ENCODE measurements at places on chromosomes 16 and 17.
A peak's percentile ranks its signal among the peaks of the same experiment; 100 is the strongest.

- no peak for DNase-seq
These were observed 44.6 kb downstream of the SMPD3 start for GRCh38 chr16:68403704-68404103.

GRCh38 chr17:47959825-47960655 is 2.4 kb upstream of the PRR15L start:
- DNase-seq = no peak

GRCh38 chr17:58219789-58220183 is 731 bp upstream of the MKS1 start:
- DNase-seq = no peak

DNA sequence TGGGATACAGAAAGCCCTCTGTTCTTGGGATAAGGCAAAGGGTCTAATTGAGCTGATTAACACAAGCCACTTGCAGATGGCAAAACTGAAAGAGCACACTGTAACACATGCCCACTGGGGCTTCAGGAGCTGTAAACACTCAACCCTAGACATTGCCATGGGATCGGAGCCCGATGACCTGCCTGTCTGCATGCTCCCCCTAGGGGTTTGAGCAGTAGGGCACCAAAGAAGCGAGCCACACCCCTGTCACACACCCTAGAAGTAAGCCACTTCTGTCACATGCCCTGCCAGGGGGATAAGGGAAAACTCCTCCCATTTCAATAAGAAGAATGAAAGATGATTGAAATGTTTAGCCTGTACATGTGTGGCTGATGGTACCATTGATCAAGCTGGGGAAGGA is 81.3 kb upstream of the IRX6 start:
- DNase-seq = no peak

DNA sequence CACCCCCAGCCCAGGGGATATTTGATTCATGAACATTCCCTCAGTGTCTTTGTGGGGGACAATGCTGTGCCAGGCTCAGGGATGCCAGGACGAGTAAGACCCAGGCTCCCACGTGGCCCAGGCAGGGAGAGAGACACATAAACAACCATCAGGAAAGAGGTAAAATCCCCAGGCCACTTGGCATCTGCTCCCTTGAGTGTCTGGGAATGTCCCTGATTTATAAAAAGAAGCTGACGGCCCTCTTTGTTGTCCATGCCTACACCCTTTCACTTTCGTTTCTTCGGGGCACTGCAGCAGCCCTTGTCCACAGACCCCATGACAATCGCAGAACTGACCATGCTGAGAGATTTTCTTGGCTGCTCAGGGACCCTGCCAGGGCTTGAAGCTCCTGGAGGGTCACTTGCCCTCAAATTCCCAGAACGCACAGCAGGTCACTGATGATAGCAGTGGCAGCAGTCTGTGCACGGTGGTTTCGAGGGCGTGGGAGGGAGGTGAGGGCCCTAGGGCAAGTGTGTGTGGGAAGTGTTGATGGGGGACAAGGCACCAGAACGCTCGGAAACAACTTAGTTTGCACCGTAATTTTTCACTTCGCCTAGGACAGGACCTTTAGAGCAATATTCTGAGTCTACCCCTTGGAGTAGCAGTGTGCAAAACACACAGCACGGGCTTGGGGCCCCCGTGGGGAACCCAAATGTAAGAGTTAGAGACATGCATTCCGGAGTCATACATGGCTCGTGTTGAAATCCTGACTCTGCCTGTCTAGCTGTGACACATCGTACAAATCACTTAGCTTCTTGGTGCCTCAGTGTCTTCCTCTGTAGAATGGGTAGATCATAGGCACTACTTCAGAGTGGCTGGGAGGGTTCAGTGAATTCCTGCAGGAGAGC is 4.7 kb downstream of the NOD2 start:
- no peak for DNase-seq

- DNase-seq = no peak
These were observed 9.8 kb downstream of the HLF start for GRCh38 chr17:55274355-55275255.

- no peak for DNase-seq
These were observed 4.9 kb downstream of the INO80E start for GRCh38 chr16:30000735-30001631.

- DNase-seq = no peak
These were observed 12.7 kb upstream of the PABPN1L start for GRCh38 chr16:88878967-88879787.

DNA sequence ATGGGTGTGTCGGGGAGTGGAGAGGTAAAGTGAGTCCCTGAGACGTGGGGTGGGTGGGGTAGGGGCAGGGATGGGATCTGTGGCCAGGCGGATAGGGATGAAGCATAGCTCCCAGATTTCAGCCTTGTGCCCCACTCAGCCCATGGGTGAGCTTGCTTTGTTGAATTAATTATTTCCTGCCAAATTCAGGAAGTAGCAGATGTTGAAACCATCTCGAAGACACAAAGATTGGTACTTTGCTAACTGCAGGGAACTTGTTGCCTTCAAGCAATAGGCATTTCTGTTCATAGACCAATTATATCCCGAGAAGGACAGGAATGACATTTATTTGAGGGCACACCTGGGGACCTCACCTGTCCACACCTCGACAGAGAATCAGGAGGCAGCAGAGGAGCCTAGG is 11.0 kb upstream of the C16orf74 start:
- no peak for DNase-seq

DNA sequence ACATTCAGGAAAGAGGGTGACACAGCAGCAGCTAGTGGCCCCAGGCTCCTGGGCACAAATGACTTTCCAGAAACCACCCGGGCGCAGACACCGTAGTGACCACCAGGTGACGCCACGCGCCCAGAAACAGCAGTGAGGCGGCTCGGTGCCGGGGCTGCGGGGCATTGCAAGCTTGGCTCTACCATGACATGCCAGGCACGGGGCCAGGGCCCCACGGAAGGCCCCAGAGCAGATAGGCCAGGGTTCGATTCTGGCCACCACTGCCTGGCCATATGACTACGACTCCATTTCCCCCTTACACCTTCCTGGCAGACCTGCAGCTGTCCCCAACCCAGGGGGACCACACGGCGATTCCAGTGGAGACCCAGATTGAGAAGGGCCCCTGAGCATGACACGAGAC is 6.7 kb downstream of the RHBDF1 start:
- peak; percentile 64 for DNase-seq

DNA sequence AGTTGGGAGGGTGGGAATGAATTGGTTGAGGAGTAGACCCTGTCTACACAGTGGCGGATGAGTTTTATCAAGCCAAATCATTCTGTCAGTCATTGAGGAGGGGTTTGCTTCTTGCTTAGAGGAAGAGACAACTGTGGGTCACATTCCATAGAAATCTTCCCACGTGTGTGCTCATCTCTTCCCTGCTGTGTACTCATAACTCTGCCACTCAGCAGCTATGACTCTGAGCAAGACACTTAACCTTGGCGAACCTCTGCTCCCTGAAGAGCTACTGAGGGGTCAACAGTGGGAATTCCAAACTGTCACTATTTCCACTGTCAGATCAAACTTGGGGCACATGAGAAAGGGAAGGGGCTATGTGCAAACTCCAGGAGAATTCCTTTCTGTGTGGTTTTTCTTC is 72.6 kb upstream of the COX10 start:
- peak; percentile 28 for DNase-seq

- no peak for DNase-seq
These were observed 31.3 kb downstream of the TVP23A start for GRCh38 chr16:10787304-10787703.

GRCh38 chr16:64882078-64882784 is 239.6 kb downstream of the CDH11 start:
- no peak for DNase-seq

GRCh38 chr17:29369831-29370735 is 20.1 kb upstream of the TAOK1 start:
- peak; percentile 79 for DNase-seq

GRCh38 chr17:33977729-33978514 is 277.2 kb upstream of the CCL2 start:
- DNase-seq = no peak

DNA sequence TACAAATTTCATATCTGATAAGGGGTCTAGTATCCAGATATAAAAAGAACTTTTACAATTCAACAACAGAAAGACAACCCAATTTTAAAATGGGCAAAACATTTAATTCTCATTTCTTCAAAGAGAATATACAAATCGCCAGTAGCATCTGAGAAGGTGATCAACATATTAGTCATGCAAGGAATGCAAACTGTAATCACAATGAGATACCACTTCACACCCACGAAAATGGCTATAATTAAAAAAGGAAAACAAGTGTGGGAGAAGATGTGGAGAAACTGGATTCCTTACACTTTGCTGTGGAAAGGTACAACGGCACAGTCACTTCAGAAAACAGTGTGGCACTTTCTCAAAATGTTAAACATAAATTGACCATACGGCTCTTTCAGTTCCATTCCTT is 168.2 kb downstream of the VPS53 start:
- DNase-seq = no peak

DNA sequence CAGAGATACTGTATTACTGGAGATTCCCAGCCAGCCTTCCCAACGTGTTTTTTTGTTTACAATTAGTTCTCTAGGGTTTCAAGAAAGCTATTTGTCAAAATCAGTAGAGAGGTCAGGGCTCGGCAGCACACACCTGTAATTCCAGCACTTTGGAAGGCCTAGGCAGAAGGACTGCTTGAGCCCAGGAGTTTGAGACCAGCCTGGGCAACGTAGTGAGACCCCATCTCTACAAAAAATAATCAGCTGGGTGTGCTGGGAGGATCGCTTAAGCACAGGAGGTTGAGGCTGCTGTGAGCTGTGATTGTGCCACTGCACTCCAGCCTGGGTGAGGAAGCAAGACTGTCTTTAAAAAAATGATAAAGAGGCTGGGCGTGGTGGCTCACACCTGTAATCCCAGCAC is 19.4 kb downstream of the CBX1 start:
- DNase-seq = no peak

GRCh38 chr17:28247671-28248555 is 71.1 kb upstream of the TMEM97 start:
- DNase-seq = no peak

GRCh38 chr16:30416624-30417528 is 9.5 kb downstream of the ZNF771 start:
- no peak for DNase-seq

DNA sequence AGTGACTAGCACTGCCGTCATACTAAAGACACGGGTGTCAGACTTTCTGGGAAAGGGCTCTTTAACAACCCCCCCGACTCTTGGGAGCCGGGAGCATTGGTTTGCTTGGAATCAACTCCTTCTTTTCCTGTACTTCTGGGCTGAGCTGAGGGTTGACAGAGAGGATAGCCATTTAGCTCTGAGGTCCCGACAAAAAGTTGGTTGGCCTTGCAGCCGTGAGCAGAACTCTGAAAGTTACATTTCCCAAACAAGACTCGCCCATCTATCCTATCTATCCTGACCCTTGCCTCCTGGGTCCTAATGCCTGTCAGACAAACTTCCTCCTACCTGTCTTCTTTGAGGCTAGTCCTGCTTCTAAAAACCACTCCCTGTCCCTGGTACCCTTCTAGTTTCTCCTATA is 460.8 kb upstream of the TOM1L1 start:
- DNase-seq = no peak

GRCh38 chr16:47037746-47038458 is 64.4 kb upstream of the DNAJA2 start:
- peak; percentile 74 for DNase-seq

DNA sequence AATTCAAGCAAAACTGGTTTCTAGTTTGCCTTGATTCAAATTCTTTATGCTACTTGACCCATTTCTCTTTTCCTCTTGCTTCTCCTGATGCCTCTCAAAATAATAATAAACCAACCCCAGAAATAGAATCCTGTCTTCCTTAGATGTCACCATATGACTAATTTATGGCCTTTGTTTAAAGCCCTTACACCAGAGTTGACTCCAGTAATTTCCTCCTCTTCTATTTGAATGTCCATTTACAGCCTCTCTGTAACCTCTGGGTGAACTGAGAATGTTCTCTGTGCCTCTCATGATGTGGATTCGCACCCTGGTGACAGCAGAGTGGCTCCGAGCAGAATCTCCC is 31.5 kb downstream of the ZFHX3 start:
- DNase-seq = no peak

GRCh38 chr17:59830007-59830630 is 62.6 kb downstream of the TUBD1 start:
- peak; percentile 74 for DNase-seq

GRCh38 chr16:47817048-47817447 is 338.7 kb downstream of the ABCC12 start:
- no peak for DNase-seq

GRCh38 chr17:5715478-5715877 is 131.2 kb upstream of the NLRP1 start:
- DNase-seq = no peak

- peak; percentile 88 for DNase-seq
These were observed 27.6 kb downstream of the CMTM4 start for GRCh38 chr16:66668777-66669444.

- DNase-seq = no peak
These were observed 90.7 kb downstream of the USP31 start for GRCh38 chr16:23058576-23058975.

- DNase-seq = peak; percentile 83
These were observed 149.4 kb upstream of the HS3ST3A1 start for GRCh38 chr17:13750816-13751793.

DNA sequence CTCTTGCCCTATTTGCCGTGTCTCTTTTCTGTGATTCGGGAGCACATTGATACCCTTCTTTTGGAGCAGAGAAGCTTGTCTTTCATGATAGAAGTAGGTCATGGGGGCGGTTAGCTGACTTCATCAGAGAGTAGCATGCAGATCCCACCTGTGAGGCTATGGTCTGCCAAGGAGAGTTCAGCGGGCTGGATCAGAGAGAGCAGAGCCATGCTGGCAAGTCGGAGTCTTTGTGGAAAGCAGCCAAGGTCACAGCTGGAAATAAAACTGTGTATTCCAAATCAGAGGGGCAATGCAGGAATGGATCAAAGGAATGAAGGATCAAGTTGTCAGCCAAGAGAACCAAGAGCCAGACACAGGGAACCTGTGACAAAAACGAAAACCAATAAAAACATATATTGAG is 595.9 kb downstream of the WWOX start:
- DNase-seq = no peak

DNA sequence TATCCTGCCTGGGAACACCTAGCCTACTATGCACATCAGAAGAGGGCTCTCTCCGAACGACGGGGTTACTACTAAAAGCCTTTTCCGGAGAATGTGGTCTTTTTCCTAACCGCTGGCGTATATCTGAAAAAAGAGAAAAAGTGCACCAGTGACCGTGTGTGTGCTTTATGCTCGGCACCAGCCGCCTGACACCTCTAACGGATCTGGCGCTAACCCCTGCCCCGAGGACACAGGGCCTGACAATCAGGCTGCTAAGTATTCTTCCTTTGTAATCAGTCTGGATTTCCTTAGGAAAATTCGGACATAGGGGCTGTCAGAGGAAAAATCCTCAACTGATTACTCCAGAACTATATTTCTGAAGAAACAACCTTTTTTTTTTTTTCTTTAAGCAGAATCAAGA is 13.4 kb upstream of the ITGAE start:
- DNase-seq = no peak

Measured in fibroblast of upper back skin (primary cell).